ENCODE measurements at places on chromosomes 11 and 22.

GRCh38 chr11:12707500-12707880 lies 33.3 kb downstream of the TEAD1 start:
- no peak for DNase-seq

DNA sequence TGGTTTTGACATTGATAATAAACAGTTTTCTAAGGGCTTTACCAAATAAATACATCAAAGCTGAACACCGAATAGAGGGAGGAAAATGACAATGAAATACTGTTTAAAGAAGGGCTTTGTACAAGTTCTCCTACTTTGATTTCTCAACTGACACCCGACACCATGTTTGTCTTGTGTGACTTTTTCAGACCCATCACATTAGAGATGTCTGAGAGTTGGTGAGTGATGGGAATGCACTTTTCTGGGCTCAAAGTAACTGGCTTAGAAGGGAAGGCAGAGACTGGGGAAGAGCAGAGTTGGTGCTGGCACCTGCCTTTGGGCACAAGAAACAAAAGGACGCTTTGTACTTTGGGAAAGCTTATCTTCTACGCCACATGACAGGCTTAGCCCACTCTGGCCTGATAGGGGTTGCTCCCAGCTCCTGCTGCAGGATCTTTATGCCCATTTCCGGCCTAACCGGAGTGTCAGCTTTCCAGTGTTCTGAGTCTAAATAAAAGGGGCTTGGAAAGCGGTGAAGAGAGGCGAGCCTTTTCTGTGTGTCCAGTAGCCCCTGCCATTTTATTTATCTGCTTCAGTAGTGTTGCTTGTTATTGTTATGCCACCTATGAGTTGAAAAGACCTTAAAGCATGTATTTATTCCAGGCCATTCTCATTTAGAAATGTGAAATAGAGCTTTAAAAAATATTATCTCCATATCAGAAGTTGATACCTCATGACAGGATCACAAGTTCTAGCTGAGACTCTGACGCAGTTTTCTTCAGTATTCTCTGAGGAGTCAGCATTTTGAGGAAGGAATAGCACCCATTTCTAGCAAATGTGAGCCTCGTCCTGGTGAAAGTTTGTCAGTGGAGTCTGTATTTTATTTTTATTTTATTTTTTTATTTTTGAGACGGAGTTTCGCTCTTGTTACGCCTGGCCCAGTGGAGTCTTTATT lies 24.2 kb downstream of the KREMEN1 start:
- DNase-seq, result no peak

GRCh38 chr11:36339888-36340287 lies 43.8 kb downstream of the PRR5L start:
- DNase-seq, result no peak

DNA sequence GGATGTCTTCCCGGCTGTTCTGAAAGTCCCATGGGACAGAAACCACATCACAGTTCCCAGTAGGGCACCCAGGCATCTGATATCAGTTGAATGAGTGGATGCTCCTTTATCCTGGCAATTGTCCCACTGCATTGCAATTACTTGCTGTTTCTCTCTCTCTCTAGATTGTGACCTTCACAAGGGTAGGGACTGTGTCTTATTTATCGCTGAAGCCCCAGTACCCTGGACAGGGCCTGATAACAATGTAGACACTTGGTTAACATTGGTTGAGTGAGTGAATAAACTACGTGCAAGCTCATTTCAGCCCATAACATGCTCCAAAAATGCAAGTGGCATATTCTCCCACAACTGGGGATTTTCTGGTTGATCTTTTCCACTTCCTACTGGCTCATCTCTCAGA lies 193.7 kb upstream of the NARS2 start:
- no peak for DNase-seq

- no peak for DNase-seq
Measured at GRCh38 chr22:46507451-46508425, 29.7 kb downstream of the CELSR1 start.

GRCh38 chr11:45269678-45270077 lies 16.5 kb downstream of the SYT13 start:
- no peak for DNase-seq

DNA sequence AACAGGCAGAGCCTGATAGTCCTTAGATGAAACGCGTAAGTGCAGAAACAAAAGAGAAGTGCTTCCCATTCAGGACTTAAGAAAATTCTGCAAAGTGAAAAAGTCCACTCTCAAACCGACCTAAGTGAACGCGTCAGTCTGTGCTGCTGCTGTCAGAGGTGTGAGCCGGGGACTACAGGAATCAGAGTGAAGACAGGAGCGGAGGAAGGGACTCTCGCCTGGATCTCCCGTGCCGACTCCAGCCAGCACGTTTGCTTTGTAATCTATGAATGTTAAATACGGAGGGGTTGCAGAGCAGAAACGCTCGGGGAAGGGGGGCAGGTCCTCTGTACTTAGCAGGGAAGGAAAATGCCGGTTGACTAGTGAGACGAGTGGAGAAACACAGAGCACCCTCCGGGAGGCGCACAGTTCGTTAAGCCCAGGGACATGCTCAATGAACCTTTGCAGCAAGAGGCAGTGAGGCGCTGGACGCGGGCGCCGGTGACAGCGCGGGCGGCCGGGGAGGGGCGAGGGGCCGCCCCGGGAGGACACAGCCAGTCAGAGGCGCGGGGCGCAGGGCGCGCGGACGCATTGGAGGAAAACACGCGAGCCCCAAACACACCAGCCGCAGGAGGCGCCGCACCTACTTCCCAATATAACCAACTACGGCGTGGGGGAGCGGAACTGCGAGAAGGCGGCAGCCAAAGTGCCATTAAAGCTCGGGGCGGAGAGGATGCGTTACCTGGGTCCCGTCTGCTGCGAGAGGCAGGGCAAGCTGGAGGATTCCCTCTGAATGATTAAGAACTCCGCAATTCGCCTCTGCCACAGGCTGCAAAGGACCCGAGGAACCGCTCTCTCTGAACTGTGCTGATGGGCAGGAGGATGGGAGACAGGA lies at the start of gene CNTN5:
CNTN5 (plus strand) TSS at position 598 of the 874 bp plus-strand sequence.
- DNase-seq, result no peak

DNA sequence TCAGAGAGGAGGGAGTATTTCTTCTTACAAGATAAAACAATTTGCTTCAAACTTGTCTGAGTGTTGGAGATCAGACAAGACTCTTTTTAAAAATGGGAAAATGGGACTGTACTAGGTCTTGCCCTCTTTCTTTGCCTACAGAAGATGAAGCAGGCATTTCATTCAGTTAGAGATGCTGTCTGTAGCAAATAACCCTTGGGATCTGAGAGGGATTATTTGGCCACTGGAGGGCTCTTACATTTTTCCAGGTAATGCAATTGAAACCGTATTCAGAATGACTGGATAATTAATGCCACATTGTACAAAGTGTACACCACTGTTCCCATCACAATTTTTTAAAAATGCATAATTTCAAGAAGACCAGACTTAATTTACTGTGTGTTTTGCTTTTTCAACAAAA lies 258.5 kb upstream of the KIRREL3 start:
- no peak for DNase-seq

DNA sequence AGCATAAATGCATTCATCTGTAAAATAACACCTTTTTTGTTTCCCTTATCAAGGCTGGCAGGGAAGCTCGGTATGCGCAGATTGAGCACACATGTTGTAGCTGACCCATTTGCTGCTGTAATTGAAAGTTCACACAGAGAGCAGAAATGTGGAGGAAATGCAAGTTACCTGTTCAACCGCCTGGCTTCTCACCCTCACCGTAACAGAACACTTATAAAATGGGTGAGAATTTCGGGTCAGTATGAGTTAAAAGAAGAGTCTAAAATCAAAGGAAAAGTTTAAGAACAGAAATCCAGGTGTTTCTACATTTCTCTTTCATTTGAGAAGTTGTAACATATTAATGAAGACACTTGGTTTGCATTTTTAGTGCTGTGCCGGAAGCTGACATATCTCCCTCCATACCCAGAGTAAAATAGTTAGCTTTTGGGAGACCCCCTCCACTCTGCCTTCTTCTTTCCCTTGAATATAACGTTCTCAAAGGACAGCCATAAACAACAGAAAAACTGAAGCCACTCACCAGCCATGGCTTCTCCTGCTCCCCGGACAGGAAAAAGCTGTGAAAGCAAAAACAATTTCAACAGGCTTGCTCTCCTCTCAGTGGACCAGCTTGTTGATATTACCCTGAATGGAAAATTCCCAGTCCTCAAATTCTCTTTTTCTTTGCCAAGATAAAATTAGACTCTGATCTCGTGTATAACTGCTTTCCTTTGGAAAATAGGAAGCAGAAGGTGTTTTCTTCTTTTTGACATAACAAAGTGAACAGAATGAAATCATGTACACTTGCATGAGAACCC lies at the start of gene CASP12:
CASP12 (minus strand) TSS at position 570 of the 794 bp plus-strand sequence.
- no peak for DNase-seq

DNA sequence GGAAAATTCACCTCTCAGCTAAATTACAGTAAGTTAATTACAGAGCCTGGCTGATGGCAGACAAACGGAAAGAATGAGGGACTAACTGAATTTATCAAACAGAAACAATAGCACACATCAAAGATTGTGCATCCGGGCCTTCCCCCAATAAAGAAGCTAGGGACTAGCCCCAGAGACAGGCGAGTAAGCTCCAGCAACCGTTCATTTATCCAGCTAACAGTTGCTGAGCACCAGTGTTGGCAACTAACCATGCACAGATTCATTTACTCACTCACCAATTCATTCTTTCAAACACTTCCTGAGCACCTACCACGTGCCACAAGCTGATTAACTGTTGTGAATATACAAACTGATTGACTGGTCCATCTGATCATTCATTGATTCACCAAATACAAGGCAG lies 51.2 kb downstream of the SMCO4 start:
- no peak for DNase-seq

- no peak for DNase-seq
Measured at GRCh38 chr11:119809346-119809745, 80.3 kb upstream of the NECTIN1 start.

- DNase-seq, result no peak
Measured at GRCh38 chr11:27874998-27875830, 175.0 kb upstream of the BDNF start.

GRCh38 chr11:14232652-14233051 lies 126.3 kb downstream of the RRAS2 start:
- no peak for DNase-seq

DNA sequence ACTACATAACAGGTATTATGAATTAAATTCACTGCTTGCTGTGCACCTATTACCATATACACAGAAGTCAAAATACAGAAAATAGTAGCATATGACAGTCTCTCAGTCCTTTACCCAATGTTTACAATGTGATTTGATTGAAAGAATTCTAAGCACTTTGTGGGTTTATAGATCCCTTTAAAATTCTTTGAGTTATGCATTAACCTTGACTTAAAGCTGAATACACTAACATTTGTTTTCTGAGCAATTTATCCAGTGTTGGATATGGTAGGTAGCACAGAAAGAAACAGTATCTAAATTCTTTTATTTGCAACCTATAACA lies 230.8 kb upstream of the DDI1 start:
- DNase-seq, result no peak

DNA sequence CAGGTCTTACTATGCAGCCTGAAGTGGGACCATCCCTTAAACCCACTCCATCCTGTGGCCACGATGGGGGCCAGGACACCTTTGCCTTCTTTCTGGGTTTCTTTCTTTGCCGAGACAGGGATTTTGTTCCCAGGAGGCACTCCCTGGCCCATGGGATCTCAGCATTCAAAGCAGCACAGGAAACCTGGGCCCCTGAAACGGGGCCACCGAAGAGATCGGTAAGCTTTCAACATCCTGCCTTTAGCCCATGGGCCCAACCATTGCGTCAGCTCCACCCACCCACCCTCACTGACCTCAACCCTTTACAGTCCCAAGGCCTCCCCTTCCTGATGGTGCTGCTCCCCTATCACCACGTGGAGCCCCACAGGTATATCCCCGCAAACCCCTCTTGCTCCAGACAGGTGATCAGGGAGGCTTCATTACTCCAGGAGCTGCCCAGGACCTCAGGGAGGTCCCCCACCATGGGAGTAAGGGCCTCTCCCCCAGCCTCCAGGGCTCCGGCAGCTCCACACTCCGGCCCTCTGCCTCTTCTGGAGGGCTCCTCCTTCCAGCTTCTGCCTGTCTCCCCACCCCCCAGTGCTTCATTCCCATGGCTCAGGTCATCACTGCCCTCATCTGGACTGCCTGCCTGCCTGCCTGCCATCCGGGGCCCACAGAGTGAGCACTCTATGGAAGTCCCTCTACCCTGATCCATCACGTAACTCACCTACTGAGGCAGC lies 42.0 kb upstream of the TUB start:
- no peak for DNase-seq

- DNase-seq, result no peak
Measured at GRCh38 chr22:30947173-30947815, 21.3 kb downstream of the MORC2 start.

- DNase-seq, result no peak
Measured at GRCh38 chr11:25625094-25625493, 706.8 kb upstream of the ANO3 start.

- no peak for DNase-seq
Measured at GRCh38 chr11:69159150-69159852, 3.6 kb downstream of the SMIM38 start.

GRCh38 chr11:2825261-2825888 lies 60.2 kb downstream of the CDKN1C start:
- no peak for DNase-seq

GRCh38 chr11:85922367-85922766 lies 67.2 kb downstream of the CCDC83 start:
- DNase-seq, result no peak

DNA sequence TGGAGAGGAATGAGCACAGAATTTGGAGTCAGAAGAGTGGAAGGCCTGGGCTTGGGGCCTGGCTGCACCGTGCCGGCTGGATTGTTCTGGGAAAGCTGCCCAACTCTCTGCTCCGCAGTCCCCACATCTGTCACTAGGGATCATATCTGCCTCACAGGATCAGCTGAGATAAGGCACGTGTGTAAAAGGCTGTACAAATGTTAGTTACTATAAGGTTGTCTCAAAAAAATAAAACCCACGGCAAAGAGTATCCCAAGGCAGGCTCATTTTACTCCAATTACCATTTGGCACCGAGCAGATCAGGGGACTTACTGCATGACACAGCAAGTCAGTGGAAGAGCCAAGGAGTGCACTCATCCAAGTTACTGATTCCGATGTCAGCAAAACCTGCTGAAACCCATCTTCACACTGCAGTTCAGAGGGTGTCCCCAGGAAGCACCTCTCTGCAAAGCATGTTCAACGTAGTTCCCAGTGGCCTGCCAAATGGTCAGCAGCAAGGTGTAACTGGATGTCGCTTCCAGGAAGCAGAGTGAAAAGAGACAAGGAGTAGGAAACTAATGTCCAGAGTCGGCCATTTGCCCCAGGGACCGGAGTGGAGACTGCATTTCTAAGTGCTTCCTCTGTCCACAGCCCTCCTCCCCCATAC lies 18.1 kb upstream of the MRTFA start:
- no peak for DNase-seq

DNA sequence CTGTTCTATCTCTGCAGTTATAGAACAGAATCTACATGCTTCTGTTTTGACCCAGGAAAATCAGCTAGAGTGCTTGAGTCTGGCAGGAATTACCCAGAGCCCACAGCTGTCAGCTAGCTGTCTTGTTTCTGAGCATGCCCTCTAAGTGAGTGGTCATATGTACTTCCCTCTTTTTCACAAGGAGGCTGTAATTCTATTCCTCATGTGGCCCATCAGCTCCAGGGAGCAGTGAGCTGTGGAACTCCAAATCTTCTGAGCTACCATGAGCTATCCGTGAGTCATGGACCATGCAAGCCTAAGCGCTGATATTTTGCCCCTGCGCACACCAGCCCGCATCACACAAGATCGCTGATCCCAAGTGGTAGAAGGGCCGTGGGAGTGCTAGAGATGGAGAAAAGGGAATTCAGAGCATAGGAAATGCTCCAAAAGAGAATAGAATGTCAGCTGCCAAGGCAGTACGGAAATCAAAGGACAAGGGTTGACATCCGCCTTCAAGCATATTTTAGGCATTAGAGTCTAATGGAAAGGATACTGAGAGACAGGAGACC lies 5.4 kb downstream of the FJX1 start:
- DNase-seq, result no peak

Measured in GDM1 (cell line).